ENCODE measurements at places on chromosomes 6 and 20. TPM values are rescaled to one million over a fixed set of nuclear protein-coding genes. Genes with fewer than 3 reads are reported as not detected.

Gene TOMM34
- total RNA-seq: 39.0 TPM

Gene BPIFB4
- total RNA-seq: not detected

Gene HLA-DQA2
- not detected for total RNA-seq

Gene NDUFAF5
- total RNA-seq: 30.3 TPM

Gene PHF3
- total RNA-seq: 46.2 TPM

Gene LY6G6D
- not detected for total RNA-seq

Gene RIMS1
- 4.5 TPM for total RNA-seq

Data from neural crest cell (in vitro differentiated cells).